ENCODE measurements at places on chromosomes 5 and 9. TPM values are rescaled to one million over a fixed set of nuclear protein-coding genes. Genes with fewer than 3 reads are reported as not detected.

DNA sequence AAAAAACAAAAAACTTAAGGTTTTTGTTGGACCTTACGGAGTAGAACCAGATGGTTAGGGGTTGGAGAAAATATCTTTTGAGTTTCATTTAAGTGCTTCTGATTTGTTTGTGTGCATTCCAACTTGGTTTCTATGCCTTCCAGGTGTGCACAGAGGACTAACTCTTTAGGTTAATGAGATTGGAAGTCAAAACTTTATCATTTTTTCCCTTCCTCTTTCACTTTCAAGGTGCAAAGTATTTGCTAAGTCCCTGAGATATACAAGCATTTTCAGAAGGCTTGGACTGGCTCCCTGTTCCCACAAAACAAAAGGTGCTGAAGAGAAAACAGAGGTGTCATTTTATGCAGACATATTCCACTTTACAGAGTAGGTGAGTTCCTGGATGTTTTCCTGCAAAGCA, 30.3 kb upstream of the CER1 start:
- DNase-seq: no peak

DNA sequence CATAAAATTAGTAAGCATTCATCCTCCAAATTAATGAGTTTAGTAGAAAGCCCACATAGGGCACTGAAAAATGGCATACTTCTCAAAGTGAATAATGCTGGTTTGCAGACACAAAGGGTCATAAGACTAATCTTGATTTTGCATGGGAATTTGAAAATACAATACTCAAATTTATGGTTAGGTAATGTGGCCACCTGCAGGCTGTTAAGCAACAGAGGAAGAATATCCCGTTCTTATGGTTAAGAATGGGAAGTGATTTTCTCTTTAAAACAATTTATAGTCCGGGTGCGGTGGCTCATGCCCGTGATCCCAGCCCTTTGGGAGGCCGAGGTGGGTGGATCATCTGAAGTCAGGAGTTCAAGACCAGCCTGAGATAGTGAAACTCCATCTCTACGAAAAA, 9.4 kb upstream of the PLCXD3 start:
- DNase-seq: no peak

- DNase-seq: no peak
These were observed 1131.1 kb upstream of the WWC1 start for GRCh38 chr5:167160388-167160787.

DNA sequence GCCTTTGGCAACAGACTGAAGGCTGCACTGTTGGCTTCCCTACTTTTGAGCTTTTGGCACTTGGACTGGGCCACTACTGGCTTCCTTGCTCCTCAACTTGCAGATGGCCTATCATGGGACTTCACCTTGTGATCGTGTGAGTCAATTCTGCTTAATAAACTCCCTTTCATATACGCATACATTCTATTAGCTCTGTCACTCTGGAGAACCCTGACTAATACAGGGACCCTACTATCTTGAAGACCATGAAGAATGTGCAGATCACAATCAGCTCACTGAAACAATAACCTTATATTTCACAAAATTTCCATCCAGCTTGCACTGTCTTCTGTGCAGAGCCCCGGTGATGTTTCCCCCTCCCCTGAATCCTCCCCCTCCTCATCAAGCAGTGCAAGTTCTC, 39.8 kb downstream of the TMEM215 start:
- no peak for DNase-seq

DNA sequence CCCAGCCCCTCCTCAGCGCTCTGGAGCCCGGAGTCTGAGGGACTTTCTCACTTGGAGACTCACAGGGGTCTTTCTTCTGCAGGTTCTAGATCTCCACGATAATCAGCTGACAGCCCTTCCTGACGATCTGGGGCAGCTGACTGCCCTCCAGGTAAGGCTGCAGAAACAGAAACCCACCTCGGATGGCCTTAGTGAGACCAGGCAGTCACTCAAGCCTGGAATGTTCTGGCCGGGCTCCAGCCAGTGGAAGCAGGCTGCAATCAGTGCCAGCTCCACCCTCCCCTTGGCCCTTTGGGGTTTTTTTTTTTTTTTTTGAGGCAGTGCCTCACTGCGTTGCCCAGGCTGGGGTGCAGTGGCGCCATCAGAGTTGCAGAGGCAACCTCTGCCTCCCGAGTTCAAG, 7.6 kb downstream of the LRSAM1 start:
- DNase-seq: no peak

- DNase-seq: no peak
These were observed 283.2 kb upstream of the POU5F2 start for GRCh38 chr5:94024620-94025019.

DNA sequence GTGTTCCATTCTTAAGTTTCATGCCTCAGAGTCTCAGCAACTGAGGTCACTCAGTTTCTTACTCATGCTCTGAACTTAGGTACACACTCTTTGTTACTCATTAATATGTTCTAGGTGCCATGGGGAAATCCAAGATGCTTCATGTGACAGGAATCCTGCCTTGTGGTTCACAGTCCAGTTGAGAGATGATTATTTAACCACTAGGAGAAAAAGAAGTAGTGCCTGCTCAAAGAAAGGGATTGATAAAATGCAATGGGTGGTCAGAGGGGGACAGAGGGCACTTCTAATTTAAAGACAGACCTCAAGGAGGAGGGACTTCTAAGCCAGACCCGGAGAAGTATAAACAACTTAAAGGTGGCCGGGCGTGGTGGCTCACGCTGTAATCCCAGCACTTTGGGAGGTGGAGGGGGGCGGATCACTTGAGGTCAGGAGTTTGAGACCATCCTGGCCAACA, 69.0 kb downstream of the UGCG start:
- no peak for DNase-seq

DNA sequence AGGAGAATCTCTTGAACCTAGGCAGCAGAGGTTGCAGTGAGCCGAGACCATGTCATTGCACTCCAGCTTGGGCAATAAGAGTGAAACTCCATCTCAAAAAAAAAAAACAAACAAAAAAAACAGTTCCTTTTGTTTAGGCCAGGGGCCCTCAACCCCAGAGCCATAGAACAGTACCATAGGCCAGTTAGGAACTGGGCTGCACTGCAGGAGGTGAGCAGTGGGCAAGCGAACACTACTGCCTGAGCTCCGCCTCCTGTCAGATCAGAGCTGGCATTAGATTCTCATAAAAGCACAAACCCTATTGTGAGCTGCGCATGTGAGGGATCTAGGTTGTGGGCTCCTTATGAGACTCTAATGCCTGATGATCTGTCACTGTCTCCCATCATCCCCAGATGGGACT, 49.1 kb upstream of the SUB1 start:
- DNase-seq: no peak

GRCh38 chr9:84919440-84919839, 249.9 kb downstream of the NTRK2 start:
- no peak for DNase-seq

DNA sequence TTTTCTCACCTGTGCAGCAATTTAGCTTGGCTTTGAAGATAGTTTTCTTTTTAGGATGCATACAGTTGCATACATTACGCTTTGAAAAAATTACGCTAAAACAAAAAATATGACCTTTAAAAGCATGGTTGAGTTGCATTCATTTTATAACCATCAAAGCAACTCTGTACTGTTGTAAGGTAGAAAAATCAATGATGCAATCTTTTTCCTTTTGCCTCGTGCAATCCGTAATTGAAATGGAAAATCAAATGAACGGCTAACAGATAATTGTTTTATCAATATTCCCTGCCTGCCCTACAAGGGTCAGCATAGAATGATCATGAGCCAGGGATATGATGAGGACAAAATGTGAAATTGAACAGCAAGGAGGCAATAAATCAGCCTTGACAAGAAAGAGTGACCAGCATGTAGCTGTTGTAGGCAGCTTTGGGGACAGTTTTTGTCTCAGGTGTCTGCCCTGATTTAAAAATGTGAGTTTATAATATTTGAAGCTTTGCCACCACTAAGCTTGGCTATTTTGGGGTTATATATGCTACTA, 98.2 kb downstream of the PBX3 start:
- no peak for DNase-seq

DNA sequence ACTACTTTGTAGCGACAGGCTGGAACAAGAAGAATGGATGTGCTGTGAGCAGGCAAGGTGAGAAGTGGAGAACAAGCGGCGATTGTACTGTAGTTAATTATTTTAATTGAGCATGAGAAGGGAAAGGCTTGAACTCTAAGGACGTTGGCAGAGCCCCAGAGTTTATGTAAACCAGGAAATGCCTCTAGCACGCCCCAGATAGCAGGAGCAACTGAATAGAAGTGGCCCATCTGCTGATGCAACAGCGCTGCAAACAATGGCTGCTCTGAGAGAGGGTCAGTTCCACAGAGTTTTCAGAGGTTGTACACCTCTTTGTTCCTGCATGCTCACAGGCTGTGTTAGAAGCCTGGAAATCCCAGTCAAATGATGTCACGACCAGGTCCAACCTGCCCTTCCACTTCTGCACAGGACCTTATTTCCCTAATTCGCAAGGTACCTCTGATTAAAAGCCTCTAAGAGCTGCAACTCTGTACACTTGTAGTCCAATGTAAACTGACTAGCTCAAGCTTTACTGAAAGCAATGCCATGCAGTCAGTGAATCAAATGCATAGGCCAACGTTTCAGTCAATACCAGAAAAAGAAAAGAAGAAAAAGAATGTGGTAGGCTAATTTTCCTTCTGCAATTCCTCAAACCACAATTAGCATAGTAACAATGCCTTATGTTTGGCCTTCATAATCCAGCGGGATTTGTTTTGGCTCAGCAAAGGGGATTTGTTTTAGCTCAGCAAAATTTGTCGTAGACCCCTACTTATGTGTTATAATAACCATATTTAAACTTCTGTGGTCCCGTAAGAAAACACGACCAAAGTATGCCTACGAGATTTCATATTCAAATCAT, 119.6 kb upstream of the RETREG1 start:
- no peak for DNase-seq

- no peak for DNase-seq
These were observed 1523.1 kb upstream of the CDH9 start for GRCh38 chr5:28561522-28561921.

- peak; percentile 75 for DNase-seq
These were observed 211.5 kb downstream of the GAPVD1 start for GRCh38 chr9:125472926-125473701.

DNA sequence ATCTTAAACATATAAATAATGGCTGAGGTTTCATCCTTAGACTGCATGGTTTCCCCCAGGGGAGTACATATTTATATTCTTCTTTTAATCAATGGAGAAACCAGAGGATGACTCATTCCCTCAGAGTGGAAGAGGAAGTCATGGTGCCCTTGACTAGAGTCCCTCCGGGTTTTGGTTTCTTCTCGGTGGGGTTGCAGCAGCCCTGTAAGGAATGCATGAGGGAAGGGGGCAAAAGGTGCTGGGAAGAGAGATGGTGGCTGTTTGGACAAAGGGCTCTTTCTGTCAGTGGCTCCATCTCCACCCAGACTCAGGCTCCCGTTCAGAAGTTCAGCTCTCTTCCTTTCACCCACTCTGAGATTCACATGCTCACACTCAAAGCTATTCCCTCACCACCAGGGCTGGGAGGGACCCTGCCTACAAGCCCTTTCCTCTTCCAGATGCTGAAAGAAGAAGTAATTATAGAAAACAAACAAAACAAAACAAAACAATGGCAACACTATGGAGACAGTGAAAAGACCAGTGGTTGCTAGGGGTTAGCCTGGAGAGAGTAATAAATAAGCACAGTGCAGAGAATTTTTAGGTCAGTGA, 129.8 kb upstream of the IL12B start:
- DNase-seq: no peak

DNA sequence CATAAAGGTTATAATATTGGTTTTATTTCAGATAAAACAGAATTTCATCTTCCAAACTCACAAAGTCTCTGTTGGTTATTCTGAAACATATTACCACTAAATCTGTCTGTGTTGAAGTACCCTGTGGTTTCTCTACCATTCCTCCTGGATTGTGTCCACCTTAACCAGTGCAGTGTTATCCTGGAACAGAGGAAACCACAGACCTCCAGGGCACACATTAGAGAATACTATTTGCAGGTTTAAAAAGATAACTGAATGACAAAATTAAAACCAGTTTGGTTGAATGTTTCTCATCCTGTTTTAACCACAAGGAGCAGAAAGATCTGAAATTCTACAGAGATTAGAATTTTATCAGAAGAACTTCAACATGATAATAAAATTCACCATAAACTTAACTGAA, 251.8 kb downstream of the CWC27 start:
- peak; percentile 44 for DNase-seq

DNA sequence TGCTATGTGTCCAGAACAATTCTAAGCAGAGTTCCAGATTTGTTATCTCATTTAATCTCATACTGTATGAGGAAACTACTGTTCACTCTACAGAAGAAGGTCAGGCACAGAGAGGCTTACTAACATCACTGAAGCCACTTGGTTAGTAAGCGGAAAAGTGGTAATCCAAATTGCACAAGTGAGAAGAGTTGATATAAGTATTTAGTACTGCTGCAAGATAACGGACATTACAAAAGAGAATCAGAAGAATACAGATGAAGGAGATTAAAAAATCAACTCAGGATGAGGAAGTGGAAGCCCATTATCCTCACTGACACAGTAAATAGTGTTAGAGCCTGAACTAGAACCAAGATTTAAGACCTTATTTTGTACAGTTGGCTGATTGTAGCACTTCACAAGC, 22.3 kb upstream of the TLR4 start:
- DNase-seq: no peak

DNA sequence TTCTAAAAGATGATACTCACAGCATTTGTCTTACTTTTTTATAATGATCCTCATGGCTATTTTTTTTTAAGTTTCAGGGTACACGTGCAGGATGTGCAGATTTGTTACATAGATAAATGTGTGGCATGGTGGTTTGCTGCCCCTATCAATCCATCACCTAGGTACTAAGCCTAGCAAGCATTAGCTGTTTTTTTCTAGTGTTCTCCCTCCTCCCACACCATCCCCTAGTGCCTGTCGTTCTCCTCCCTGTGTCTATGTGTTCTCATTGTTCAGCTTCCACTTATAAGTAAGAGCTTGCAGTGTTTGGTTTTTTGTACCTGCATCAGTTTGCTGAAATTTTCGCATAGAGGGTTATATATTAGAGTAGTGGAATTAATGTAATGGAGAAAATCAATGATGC, 189.1 kb upstream of the CDH12 start:
- no peak for DNase-seq

The NOXA1 gene
- polyA plus RNA-seq: 0.39 TPM

The FKTN gene
- polyA plus RNA-seq: 5.3 TPM

The FAM13B gene
- polyA plus RNA-seq: 18.2 TPM

The SLC6A18 gene
- not detected for polyA plus RNA-seq

The IFNA13 gene
- polyA plus RNA-seq: not detected

The SEMA6A gene
- 0.29 TPM for polyA plus RNA-seq

The CTSL gene
- 98.3 TPM for polyA plus RNA-seq

The CEL gene
- polyA plus RNA-seq: 0.87 TPM

The ACTBL2 gene
- polyA plus RNA-seq: 0.99 TPM

All from SK-N-SH (cell line).